ENCODE measurements at places on chromosomes 7 and 10. TPM values are rescaled to one million over a fixed set of nuclear protein-coding genes. Genes with fewer than 3 reads are reported as not detected.

SLC18A2 gene
- not detected for total RNA-seq

AKR1C8 gene
- total RNA-seq = not detected

ACTL6B gene
- total RNA-seq = not detected

CREB5 gene
- 3.8 TPM for total RNA-seq

IFIT2 gene
- total RNA-seq = 5.8 TPM

NPSR1 gene
- not detected for total RNA-seq

SPDYE1 gene
- total RNA-seq = not detected

PGAM2 gene
- total RNA-seq = 0.78 TPM

NANOS1 gene
- total RNA-seq = 1.6 TPM

OGDH gene
- total RNA-seq = 43.0 TPM

AOAH gene
- not detected for total RNA-seq
